ENCODE measurements at places on chromosomes 11 and 22.

GRCh38 chr11:15327786-15328231, 213.1 kb downstream of the INSC start:
- no peak for DNase-seq

- DNase-seq, result no peak
Observed at GRCh38 chr22:32562401-32562800, 87.8 kb downstream of the FBXO7 start.

DNA sequence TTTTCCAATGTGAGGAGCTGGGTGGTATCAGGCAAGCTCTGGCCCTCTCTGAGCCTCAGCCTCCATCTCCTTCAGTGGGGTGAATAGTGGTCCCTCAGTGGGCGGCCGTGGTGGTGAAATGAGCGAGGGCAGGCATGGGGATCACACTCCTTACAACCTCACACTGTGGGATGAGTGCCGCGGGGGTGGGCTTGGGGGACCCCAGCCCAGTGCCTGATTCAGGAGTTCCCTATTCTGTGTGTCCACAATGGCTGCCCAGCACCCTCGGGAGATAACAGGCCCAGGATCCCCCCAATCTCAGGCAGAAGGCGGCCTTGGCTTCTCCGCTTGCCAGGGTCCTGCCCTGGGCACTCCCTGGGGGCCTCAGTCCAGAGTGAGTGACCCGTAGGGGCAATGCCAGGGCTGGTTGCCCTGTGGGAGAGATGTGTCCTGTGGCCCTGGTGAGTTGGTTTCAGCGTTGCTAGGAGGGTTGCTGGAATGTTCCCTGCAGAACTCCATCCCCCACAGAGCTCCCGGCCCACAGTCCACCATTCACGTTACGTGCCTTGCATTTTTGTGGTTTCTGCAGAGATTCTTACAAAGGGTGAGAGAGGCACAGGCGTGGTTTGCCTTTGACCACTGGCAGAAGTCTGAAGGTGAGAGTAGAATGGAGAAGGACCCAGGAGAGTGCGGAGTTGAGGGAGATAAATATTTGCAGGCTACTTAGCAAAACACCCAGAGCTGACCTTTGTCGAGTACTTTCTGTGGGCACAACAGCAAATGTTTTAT, 2.9 kb downstream of the ALDH3B1 start:
- DNase-seq, result no peak

- no peak for DNase-seq
Observed at GRCh38 chr11:36530840-36531239, 20.8 kb upstream of the TRAF6 start.

DNA sequence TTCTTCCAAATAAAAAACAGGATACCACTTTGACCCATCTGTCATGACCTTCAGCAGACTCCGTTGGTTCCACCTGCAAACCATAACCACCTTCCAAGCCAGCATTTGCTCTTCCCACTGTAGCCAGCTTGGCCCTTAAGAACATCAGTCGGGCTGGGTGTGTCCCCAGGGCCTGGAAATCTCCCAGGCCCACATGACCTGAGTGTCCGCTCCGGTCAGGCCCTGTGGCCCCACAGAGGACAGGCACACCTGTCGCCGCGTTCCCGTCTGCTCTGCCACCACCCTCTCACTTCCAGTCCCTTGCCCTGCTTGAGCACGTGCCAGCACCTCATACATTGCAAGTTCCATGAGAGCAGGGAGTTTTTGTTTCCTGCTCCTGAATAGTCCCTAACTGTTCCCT, 65.7 kb upstream of the PITPNB start:
- no peak for DNase-seq

- DNase-seq, result no peak
Observed at GRCh38 chr11:92423115-92424034, 198.8 kb downstream of the FAT3 start.

DNA sequence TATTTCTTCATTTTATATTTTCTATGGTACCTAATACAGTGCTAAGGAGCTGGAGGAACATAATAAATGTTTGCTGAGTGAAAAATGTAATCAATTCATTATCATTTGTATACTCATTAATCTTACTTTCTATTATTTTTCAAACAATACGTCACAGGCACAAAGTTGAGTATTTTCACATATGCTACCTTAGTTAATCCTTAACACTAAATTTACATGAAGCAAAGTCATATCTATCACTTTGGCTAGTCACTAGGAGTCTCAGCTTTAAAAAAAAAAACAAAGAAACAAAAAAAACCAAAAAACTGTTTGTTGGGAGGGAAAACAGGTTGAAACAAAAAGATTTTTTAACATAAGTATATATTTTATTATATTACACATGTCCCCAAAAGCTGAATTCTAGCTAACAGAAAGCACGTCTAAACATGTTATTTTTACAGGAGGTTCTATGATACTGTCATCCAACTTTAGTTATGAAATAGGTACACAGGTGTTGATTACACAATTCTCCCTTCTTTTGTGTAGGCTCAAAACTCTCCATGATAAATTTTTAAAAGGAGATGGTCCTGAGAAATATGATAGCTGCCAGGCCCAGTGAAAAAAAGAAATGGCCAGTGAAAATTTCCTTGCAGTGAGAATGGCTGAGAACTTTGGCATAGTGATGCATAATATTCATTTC, 14.3 kb downstream of the HPS5 start:
- no peak for DNase-seq

- DNase-seq, result no peak
Observed at GRCh38 chr22:26939466-26939865, 282.1 kb downstream of the MIAT start.

- no peak for DNase-seq
Observed at GRCh38 chr22:19455585-19456370, 8.3 kb upstream of the C22orf39 start.

GRCh38 chr11:64513523-64513922, 77.5 kb upstream of the SLC22A12 start:
- no peak for DNase-seq

GRCh38 chr22:24067587-24068376, 56.7 kb downstream of the CABIN1 start:
- no peak for DNase-seq

- no peak for DNase-seq
Observed at GRCh38 chr11:114050258-114050927, 9.1 kb upstream of the ZBTB16 start.

- no peak for DNase-seq
Observed at GRCh38 chr11:127050186-127050585, 49.6 kb upstream of the KIRREL3 start.

DNA sequence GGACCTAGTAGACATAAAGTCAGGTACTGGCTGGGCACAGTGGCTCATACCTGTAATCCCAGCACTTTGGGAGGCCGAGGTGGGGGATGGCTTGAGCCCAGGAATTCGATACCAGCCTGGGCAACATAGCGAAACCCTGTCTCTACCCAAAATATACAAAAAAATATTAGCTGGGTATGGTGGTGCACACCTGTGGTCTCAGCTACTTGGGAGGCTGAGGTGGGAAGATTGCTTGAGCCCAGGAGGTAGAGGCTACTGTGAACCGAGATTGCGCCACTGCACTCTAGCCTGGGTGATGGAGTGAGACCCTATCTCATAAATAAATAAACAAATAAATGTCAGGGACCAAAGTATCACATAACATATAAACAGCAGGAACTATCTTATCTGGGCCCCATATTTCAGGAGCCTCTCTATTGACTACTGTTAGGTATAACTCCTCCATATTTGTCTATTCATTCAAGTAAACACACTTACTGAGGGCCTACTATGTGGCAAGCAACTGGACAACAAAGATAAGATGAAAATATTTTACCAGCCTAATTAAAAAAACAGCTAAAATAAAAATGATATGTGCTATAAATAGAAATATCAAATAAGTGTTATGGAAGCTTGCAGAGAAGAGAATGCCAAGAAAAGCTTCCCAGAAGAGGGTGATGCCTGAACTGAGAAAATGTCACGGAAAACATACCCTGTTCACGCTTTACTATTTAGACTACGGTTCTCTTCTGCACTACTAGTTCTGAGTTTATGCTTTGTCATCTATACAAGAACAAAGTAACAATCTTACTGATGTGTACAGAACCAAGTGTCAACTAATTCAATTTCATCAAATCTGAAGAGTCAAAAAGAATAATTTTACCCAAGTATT, 2.0 kb downstream of the NUP98 start:
- DNase-seq, result no peak

DNA sequence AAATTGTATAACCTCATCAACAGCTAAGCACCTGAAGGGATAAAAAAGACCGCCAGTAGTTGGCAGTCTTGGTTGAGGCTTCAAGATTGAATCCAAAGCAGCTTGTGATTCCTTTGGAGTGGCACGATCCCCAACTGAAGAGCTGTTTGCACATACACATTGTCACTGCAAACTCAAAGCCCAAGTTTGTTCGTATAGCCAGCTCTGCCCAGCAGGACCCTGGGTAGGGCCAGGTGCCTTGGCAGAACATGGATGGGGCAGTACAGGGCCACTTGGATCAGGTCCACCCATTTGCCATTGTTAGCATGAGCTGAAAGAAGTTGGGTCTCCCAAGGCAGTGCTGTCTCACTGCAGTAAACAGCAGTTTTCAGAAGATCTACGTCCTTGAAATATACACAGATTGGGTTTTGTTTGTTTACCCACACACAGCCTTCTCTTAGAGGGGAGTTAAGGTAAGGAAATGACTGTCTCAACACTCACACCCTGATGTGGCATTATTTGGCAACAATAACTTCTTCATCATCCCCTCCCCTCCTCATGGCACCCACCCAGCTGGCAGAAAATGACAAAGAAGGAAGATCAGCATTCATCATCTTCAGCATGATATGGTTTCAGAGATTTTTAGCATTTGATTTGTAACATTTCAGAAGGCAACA, 132.9 kb downstream of the COMMD9 start:
- no peak for DNase-seq

GRCh38 chr22:37184816-37185541, 3.1 kb downstream of the C1QTNF6 start:
- no peak for DNase-seq

DNA sequence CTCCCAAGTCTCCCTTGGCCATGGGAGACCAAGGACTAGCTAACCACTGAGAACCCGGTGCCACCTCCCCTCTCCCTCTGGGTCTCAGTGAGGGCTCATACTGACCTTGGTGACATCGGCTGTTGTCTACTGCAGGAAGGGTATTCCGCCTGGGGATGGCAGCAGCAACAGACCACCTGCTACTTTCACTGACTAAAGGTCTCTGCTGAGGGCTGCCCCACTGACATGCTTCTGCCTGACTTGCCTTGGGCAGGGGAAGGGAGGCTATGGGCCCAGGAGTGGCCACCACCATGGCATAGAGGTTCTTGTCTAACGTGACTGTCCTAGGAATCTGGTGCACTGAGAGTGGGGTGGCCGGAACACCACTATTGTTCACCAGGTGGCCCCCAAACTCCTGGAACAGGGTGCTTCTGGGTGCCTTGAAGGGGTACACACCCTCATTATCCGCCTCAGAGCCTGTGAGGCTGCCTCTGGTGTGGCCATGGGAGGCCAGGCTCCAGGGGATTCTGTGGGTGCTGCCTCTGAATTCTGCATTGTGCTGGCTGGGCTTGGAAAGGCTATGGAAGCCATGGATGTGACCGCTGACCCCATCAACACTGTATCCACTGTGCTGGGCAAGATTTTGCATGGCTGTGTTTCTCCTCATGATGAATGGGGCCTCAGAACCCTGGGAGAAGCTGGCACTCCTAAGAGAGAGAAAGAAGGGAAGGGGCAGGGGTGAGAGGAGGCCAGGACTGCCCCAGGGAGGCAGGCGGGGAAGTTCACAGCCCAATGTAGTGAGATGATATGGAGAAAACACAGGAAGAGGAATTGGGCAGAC, 38.3 kb downstream of the GAB4 start:
- no peak for DNase-seq

GRCh38 chr11:84144531-84144930, 858.4 kb upstream of the CCDC90B start:
- DNase-seq, result no peak

DNA sequence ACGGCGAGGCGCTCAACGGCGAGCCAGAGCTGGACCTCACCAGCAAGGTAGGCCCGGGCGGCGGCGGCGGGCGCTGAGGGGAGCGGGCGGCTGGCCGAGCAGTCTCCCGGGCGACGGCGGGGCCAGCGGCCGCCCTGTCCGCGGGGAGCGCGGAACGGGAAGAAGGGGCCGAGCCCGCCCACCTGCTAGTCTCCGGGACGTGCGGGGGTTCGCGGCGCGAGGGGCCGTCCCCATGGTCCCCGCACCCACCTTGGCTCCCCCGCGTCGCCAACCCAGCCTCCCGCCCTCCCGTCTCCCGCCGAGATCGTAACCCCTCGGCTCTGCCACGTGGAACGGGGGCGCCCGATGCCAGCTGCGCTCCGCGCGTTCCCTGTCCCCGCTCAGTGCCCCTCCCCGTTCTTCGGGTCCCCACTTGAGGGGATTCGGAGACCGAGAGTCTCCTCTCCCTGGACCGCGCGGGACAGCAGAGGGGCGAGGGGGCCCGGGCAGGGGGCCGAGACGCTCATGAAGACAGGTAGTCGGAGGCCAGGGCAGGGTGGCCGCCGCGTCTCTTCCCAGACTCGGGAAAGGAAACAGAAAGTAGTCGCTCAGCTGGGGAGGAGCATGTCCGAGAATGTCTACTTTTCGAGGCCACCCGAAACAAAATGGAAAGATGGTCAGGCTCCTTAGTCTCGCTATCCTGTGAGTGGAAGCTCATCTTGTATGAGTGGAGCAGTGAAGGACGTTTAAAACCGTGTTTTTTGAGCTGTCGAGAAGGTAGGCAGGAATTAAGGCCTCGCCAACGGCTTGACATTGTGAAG, 557 bp downstream of the GTPBP1 start:
- peak; percentile 36 for DNase-seq

- DNase-seq, result no peak
Observed at GRCh38 chr11:134573857-134574256, 161.8 kb upstream of the B3GAT1 start.

DNA sequence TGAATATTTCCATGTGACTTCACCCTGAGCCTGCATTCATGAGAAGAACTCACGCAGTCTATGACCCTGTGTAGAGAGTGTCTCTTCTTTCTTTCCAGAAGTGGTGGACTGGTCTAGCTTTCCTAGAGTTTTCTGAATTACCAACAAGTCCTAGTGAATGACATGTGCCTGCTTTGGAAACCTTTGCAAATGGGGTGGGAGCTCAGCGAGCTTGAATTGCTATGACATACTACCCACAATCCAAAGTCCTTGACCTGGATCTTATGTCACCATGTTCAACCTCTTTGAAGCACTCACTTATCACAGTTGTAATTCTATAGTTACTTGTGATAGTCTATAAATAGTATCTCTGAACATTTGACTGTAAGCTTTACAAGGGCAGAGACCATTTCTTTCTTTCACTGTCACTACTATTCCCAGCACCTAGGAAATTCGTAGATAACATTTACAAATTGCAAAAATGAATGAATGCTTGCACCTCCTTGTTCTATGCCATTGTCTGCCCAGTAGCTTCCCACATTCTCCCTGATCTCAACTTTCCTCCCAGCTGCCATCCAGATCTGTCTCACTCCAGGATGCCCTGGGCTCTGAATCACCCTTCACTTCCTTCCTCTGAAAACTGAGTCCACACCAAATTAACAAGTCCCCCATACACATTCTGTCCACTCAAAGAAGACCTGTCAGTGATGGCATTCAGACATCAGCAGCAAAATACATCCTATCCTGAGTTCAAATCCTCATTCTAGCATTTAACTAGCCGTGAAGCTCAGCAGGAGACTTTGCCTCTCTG, 201.9 kb upstream of the SESN3 start:
- no peak for DNase-seq

GRCh38 chr11:46278387-46279125, 1.1 kb downstream of the CREB3L1 start:
- no peak for DNase-seq

Measured in natural killer cell (primary cell).